Stimulated activated CD4-positive, alpha-beta T cell treated with anti-CD3 and anti-CD28 coated beads, TNF-alpha, amount 100 ng/mL, for 1 hour (primary cell): ENCODE measurements at places on chromosomes 12 and 14.

DNA sequence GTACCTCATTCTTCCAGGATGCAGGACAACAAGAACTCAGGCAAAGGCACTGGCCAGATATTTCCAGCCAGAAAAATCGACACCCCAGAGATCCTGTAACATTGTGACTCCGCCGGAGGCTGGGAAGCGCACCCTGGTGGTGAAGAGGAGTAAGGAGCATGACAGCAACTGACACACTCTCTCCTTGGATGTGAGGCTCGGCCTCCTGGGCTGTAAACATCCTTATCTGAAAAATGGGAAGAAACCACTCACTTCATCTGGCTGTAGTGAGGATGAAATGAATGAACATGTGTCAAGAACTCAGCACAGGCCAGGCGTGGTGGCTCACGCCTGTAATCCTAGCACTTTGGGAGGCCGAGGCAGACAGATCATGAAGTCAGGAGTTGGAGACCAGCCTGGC is 27.5 kb downstream of the TCHP start:
- no peak for DNase-seq

DNA sequence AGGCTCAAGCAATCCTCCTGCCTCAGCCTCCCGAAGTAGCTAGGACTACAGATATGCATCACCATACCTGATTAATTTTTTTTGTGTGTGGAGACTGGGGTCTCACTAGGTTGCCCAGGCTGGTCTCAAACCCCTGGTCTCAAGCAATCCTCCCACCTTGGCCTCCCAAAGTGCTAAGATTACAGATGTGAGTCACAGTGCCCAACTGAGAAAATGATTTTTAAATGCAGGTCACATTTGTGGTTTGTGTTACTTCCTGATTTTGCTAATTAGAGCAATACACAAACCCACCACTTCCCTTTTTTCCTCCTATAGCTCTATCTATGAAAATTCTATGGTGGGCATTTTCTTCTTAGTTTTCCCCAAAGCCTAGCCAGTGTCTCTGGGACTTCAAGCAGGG is 45.5 kb upstream of the TMEM263 start:
- no peak for DNase-seq

DNA sequence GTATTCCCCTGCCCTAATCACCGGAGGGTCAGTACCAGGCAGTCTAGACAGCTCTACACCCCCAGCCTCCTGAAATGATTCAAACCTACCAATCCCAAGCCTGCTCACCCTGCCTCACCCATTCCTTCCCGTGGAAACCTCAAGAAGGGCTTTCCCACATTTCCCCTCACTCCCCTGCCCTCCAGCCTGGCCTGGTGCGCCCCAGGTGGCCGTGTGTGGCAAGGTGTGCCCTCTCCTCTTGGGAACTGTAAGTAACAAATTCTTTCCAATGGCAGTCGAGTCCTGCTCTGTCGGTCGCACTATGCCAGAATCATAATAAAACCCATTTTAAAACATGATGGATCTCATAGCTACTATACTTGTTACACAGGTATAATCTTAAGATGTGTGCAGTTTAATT is 13.9 kb upstream of the DEGS2 start:
- DNase-seq = no peak

- no peak for DNase-seq
Measured at GRCh38 chr12:115597157-115597712, 680.3 kb downstream of the MED13L start.

DNA sequence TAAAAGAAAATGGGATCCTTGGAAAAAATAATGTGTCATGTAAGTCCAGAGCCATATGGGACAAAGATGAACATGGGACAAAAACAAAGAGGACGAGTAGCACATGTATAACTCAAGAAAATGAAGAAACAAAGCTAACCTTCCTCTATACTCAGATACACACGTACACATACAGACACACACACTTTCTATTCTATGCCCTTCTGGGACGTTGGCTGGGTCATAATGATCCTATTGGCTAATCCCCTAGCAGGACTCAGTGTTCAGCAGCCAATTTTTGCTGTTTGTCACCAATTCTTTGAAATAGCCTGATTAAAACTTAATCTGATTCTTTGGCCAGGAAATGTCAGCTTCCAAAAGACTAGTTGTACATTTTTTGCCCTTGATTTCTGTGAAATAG is 189.4 kb upstream of the FOXG1 start:
- DNase-seq = no peak

- DNase-seq = no peak
Measured at GRCh38 chr12:68227356-68227755, 1.7 kb upstream of the IL26 start.

- no peak for DNase-seq
Measured at GRCh38 chr12:46246021-46246700, 22.7 kb downstream of the SLC38A1 start.

DNA sequence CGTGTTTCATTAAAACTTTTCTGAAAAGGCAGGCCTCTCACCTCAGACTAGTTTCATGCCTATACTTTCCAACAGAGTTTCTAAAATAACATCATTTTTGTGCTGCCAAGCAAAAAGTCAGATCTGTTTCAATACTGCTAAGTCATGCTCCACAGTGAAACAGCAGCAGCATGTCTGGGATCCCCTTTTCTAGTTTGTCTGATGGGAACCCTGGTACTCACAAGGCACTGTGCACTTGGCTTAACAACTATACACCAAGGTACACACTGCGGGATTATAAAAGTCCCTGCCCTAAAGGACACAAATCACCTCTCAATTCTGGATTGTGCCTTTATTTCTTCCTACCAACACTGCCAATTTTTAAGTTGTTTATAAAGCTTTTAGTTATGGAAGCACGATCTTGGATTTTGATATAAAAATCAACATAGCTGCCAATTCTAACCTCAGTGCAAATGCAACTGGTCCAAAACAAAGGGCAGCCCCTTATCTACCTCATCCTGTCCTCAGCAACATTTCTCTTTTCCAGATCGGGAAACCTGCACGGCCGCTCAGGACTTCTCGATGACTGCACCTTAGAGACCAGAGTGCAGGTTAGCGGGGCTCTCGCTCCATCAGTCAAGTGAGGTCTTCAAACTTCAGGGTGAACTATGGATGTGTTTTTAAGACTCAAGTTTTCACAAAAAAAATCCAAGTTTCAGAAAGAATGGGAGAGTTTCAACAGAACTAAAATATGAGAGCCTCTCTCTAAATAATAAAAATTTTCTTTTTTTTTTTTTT is 1.7 kb upstream of the EIF5 start:
- no peak for DNase-seq

DNA sequence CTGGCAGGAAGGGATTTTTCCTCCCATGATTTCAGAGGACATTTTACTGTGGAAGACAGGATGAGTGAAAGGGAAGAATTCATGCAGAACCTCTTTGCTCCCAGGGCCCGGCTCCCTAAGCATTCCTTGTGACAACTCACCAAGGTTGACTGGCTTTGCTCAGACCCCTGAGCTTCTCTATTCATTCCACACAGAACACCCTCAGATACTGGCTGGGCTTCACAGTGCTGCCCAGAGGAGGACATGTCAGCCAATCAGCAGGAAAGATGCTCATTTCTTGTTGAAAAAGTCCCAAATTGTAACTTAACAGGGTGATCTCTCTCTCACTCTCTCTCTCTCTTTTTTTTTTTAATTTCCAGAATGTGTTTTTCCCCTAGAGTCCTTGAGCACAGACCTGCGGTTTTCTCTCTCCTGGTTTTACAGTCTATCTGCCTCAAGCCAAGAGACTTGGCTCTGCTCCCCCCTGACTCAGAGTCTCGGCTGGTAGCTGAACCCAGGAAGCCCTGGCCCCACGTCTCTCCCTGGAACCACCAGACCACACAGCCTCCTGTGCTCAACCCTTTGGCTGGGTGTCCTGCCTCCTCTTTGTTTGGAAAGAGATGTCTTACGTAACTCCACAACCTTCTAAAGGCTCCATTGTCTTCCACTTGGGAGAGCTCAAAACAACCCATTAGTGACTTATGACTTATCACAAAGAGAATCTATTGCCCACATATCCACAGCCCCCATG is 43.9 kb downstream of the SSPN start:
- DNase-seq = no peak

DNA sequence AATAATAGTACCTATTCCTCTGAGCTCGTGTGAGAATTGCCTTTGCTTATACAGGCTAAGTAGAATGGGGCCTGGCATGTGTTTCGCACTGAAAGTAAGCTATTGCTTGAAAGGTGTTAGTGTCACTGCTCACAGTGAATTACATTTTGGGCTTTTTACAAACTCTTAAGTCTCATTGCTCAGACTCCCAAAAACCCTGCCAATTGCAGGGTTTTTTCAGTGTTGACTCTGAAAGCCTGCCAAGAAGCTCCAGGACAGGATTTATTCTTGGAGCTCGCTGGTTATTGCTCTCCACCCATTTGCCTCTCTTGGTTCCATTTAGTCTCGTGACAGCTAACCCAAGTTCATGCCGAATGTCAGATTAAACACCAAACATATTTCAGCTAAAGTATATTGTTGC is 39.8 kb downstream of the NOPCHAP1 start:
- no peak for DNase-seq

- no peak for DNase-seq
Measured at GRCh38 chr14:22630486-22630885, 13.7 kb downstream of the OR6J1 start.

- no peak for DNase-seq
Measured at GRCh38 chr12:83106873-83107272, 420.2 kb downstream of the TMTC2 start.

- no peak for DNase-seq
Measured at GRCh38 chr14:30507209-30507608, 51.7 kb upstream of the G2E3 start.

DNA sequence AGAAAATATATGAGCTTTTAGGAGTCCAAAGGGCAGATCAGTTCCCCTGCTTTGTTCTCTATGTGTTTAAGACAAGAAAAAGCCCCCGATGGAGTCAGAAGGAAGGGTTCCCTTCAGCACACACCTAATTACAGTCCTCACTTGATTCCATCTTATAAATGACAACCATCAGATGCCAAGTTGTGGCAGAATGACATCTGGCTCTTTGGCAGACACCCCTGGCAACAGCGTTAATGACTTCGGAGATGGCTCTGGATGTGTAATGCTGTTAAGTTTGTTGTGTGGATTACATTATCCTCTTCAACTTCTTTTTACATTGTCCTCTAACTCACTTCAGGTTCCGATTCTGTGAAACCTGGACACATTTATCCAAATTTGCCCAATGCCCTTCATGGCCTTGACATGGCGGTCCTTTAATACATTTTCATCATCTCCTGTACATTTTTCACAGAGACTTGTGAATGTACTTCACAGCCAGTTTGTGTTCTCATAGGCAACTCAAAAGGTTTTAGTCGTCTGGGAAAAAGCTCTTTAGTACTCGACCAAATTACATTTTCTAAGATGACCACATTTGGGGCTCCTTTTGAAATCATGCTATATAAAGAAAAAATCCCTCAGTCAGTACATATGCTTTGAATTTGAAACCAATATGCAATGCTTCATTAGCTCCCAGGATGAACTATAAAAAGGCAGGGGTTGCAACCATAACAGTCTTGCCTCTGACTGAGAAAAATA is 667.8 kb downstream of the NOVA1 start:
- no peak for DNase-seq

DNA sequence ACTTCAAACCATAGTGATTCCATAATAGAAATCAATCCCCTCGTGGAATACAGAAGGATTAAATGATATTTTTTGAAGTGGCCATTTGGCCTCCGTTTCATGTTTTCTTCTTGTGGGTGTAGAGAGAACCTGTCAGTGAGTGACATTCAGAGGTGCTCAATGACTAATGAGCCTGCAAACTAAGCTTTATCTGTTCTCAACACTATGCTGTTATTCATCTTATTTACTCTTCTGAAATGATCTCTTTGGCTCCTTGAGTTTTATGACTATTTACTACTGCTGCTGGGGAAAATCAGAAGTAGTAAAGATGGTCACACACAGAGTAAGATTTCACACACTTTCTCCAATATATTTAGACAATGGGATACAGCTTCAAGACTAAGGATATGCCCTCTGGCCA is 30.4 kb downstream of the ATP2B1 start:
- no peak for DNase-seq

DNA sequence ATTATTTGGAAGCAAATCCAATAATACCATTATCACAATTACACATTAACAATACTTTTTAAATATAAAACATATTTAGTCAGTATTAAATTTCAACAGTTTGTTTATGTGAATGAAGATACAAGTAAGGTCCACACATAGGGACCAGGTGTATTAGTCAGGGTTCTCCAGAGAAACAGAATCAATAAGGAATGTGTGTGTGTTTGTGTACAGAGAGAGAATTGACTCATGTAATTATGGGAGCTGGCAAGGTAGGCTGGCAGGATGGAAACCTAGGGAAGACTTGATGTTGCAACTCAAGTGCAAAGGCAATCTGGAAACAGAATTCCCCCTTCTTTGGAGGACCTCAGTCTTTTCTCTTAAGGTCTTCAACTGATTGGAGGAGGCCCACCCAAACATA is 123.2 kb upstream of the OTX2 start:
- no peak for DNase-seq

DNA sequence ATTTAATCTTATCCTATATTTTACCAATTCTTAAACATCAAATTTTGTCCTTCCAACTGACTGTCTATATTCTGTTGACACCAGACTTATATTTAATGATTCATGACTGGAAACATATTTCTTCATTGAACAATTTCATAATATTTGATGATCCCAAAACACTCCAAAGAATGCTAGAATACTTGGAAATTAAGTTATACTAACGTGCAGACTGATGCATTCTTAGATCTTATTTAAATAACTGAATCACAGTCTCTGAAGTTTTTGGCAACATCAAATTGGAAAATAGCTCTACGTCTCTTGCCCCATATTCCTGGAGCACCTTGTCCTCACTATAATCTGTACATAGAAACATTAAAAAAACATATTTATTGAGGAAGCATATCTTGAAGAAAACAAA is 127.4 kb downstream of the HMGA2 start:
- no peak for DNase-seq

DNA sequence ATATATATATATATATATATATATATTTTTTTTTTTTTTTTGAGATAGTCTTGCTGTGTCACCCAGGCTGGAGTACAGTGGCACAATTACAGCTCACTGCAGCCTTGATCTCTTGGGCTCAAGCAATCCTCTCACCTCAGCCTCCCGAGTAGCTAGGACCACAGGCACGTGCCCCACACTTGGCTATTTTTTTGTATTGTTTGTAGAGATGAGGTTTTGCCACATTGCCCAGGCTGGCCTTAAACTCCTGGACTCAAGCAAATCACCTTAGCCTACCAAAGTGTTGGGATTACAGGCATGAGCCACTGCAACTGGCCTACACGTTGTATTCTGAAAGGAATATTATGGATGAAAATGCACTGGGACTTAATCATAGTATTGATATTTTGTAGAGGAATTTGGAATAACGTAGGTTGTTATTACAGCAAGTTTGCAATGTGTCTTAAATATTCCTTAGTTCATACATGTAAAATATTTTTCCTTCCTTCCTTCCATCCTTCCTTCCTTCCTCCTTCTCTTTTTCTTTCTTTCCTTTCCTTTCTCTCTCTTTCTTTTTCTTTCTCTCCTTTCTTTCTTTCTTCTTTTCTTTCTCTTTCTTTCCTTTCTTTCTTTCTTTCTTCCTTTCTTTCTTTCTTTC is 862 bp downstream of the KLRB1 start:
- no peak for DNase-seq
